PC-3 (cell line): ENCODE measurements at places on chromosomes 6 and 20. TPM values are rescaled to one million over a fixed set of nuclear protein-coding genes. Genes with fewer than 3 reads are reported as not detected.

HUS1B gene
- total RNA-seq = 3.1 and 4.2 TPM in 2 replicates

ADGRF4 gene
- 3.4 and 4.2 TPM in 2 replicates for total RNA-seq

SLC25A27 gene
- total RNA-seq = 3.8 and 13.6 TPM in 2 replicates

C20orf144 gene
- total RNA-seq = 0.17 TPM in 1 of 2 replicates, not detected in the other

HMGN3 gene
- 101 and 113 TPM in 2 replicates for total RNA-seq

PLG gene
- not detected in 2 replicates for total RNA-seq

PRL gene
- not detected in 2 replicates for total RNA-seq

EBF4 gene
- total RNA-seq = 0.98 and 1.8 TPM in 2 replicates

SLC22A7 gene
- not detected in 2 replicates for total RNA-seq

CGA gene
- not detected in 2 replicates for total RNA-seq
